ENCODE measurements at places on chromosomes 7 and 10. TPM values are rescaled to one million over a fixed set of nuclear protein-coding genes. Genes with fewer than 3 reads are reported as not detected.

Gene ITGB8
- total RNA-seq, result 5.1 TPM

Gene BET1
- 27.6 TPM for total RNA-seq

Gene ASIC3
- 0.07 TPM for total RNA-seq

Gene LRMDA
- total RNA-seq, result 7.2 TPM

Gene ARMC10
- total RNA-seq, result 49.0 TPM

Gene FAM25C
- total RNA-seq, result not detected

Gene FAM25A
- total RNA-seq, result not detected

Gene UBN2
- total RNA-seq, result 5.1 TPM

Gene RPEL1
- total RNA-seq, result 0.13 TPM

Gene SPDYE5
- not detected for total RNA-seq

Gene SSC4D
- 0.46 TPM for total RNA-seq

Gene PRSS37
- not detected for total RNA-seq

Gene NME8
- total RNA-seq, result not detected

Gene LARP4B
- 39.5 TPM for total RNA-seq

Gene ADCY1
- 0.26 TPM for total RNA-seq

Gene ZNF37A
- total RNA-seq, result 7.5 TPM

Gene ACSM6
- not detected for total RNA-seq

Gene EGR2
- total RNA-seq, result 0.04 TPM

Gene ASAH2
- 0.46 TPM for total RNA-seq

Gene MAP3K8
- total RNA-seq, result 5.8 TPM

Gene NEUROD6
- not detected for total RNA-seq

Gene NUTM2D
- total RNA-seq, result 0.60 TPM

Gene CTAGE8
- 0.04 TPM for total RNA-seq

Gene AS3MT
- 1.4 TPM for total RNA-seq

Gene IFIT3
- 4.8 TPM for total RNA-seq
